HFFc6 (cell line): ENCODE measurements at places on chromosomes 11 and 22. TPM values are rescaled to one million over a fixed set of nuclear protein-coding genes. Genes with fewer than 3 reads are reported as not detected.

DNA sequence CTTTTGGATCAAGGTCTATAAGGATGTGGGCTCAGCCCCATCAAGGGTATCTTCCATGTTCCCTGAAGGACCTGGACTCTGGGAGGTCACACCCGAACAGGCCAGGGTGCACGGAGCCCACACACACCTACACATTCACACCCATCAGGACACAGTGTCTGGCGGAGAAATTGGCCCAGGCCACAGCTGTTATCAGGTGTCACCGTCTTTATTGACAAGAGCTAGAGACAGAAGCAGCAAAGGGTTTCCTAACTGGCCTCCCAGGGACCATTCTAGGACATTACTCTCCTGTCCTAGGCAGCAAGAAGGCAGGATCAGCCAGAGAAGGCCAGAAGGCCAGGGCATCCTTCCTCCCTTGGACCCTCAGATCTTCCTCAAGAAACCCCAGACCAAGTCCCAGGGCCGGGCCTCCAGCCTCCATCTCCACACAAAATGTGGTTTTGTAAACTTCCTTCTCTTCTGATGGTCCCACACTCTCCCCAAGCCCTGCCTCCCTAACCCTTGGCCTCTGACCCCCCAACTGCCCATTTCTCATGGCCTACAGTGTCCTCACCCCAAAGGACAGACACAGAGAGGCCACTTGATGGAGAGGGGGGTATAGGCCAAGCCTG lies 8.1 kb downstream of the SSTR3 start:
- DNase-seq, result no peak

GRCh38 chr22:23256986-23257888 lies 76.9 kb downstream of the BCR start:
- DNase-seq, result peak; percentile 10

- peak; percentile 66 for DNase-seq
Measured at GRCh38 chr11:122163053-122163819, 47.2 kb upstream of the BLID start.

DNA sequence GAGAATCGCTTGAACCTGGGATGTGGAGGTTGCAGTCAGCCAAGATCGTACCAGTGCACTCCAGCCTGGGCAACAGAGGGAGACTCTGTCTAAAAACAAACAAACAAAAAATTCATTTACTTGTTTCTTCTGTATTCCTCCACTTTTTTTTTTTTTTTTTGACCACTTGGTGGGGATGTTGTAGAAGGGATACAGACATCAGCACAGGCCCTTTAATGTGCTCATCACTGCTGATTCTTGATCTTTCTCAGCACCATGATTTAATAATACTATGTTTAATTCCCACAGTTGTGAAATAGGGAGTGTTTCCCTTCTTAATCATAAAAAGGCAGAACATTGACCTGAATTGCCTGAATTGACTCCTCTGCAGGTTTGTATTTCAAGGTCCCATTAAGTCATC lies 4.5 kb downstream of the TTC9C start:
- no peak for DNase-seq

UNC93B1 gene
- total RNA-seq, result 20.7 to 23.0 TPM (median 21.1 TPM) in 3 replicates
